ENCODE measurements at places on chromosomes 12 and 14.

GRCh38 chr12:107125833-107126232 lies 32.5 kb upstream of the CRY1 start:
- DNase-seq = no peak

GRCh38 chr12:117218149-117218548 lies 27.9 kb upstream of the FBXO21 start:
- no peak for DNase-seq

GRCh38 chr12:40614923-40615322 lies 77.3 kb upstream of the CNTN1 start:
- DNase-seq = no peak

DNA sequence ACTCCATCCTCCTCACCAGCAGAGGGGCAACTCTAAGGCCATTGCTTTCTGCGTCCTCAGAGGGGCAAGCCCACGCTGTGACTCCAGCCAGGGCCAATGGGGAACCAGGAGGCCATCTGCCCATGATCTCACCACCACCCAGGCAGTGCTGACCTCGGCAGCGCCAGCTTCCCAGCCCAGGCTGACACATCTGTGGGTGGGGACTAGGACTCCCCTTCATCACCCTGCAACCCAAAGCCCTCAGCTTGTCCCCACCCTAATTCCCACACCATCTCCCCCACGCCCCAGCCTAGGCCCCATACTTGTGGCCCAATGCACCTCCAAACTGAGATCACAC lies 58.6 kb downstream of the VWF start:
- no peak for DNase-seq

DNA sequence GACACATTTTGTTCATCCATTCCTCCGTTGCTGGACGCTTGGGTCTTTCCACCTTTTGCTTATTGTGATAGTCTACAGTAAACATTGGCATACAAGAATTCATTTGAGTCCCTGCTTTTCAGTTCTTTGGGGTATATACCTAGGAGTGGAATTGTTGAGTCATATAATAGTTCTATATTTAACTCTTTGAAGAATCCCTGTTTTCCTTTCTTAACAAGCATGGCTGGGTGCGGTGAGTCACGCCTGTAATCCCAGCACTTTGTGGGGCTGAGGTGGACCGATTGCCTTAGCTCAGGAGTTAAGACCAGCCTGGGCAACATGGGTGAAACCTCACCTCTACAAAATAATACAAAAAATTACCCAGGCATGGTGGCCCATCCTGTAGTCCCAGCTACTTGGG lies 75.4 kb downstream of the CCDC92 start:
- no peak for DNase-seq

- no peak for DNase-seq
These were observed 37.0 kb upstream of the PPM1H start for GRCh38 chr12:62971769-62972525.

- DNase-seq = no peak
These were observed 171.5 kb downstream of the ASCL1 start for GRCh38 chr12:103128862-103129501.

GRCh38 chr12:96177013-96177412 lies 17.2 kb upstream of the ELK3 start:
- no peak for DNase-seq

GRCh38 chr12:115149279-115149678 lies 465.3 kb upstream of the TBX3 start:
- no peak for DNase-seq

DNA sequence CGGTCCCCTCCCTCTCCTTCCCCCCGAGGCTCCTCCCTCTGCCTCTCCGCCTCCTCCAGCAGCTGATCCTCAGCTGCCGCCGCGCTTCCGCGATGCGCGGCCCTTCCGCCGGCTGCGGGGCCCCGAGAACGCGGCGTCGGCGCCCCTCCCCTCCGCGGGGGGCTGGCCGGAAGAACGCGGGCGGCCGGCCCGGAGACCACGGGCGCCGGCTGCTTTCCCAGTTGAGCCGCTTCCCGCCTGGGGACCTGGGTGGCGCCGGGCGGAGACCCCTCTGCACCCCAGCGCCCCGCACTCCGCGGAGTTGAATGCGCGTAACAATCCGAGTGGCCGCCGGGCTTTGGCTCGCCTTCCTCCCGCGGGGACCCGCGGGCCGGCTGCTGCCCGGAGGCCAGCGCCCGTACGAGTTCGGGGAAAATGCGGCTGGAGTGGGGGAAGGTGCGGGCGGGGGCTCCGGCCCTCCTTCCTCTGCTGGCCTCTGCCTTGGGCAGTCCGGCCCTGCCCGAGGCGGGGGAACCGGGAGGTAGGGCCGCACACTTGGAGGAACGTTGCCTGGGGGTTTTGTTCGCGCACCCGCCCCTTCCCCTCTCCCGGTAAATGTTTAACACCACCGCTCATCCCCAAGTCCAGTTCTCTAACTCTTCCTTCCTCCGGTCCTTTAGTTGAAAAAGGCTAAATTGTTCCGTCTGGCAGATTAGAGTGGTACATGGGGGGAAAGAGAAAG lies 393 bp upstream of the DCAF5 start:
- DNase-seq = peak; percentile 71

GRCh38 chr12:113285679-113286610 lies 49.0 kb downstream of the SLC8B1 start:
- no peak for DNase-seq

DNA sequence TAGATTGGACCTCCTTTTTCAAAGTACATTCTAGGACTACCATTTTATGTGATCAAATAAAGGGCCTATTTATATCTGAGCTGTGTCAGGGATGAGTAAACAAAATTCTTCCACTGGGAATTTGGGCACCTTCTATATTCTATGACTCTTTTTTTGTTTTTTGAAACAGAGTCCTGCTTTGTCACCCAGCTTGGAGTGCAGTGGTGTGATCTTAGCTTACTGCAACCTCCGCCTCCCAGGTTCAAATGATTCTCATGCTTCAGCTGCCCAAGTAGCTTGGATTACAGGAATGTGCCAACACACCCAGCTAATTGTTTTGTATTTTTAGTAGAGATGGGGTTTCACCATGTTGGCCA lies 64.8 kb downstream of the DRAM1 start:
- DNase-seq = no peak

- no peak for DNase-seq
These were observed 31.1 kb upstream of the TMEM132C start for GRCh38 chr12:128235635-128236417.

- no peak for DNase-seq
These were observed 771.2 kb downstream of the FSCB start for GRCh38 chr14:43735932-43736331.

- no peak for DNase-seq
These were observed 47.6 kb downstream of the PPP2R5C start for GRCh38 chr14:101808894-101809670.

GRCh38 chr14:100618763-100619320 lies 31.6 kb upstream of the BEGAIN start:
- no peak for DNase-seq

GRCh38 chr12:52837781-52838608 lies 3.9 kb upstream of the KRT79 start:
- DNase-seq = no peak

DNA sequence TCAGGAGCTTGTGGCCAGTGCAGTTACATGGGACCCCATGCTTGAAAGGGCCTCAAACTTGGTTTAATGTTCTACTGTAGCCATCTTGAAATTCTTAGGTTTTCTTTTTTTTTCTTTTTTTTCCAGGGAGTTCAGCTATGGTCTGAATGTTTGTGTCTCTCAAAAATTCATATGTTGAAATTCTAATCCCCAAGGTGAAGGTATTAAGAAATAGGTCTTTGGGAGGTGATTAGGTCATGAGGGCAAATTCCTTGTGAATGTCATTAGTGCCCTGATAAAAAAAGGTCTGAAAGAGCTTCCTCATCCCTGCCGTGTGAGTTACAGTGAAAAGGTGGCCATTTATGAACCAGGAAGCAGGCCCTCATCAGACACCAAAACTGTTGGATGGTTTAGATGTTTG lies 324.1 kb downstream of the C12orf75 start:
- no peak for DNase-seq

GRCh38 chr12:14655284-14655683 lies 41.1 kb downstream of the GUCY2C start:
- no peak for DNase-seq

DNA sequence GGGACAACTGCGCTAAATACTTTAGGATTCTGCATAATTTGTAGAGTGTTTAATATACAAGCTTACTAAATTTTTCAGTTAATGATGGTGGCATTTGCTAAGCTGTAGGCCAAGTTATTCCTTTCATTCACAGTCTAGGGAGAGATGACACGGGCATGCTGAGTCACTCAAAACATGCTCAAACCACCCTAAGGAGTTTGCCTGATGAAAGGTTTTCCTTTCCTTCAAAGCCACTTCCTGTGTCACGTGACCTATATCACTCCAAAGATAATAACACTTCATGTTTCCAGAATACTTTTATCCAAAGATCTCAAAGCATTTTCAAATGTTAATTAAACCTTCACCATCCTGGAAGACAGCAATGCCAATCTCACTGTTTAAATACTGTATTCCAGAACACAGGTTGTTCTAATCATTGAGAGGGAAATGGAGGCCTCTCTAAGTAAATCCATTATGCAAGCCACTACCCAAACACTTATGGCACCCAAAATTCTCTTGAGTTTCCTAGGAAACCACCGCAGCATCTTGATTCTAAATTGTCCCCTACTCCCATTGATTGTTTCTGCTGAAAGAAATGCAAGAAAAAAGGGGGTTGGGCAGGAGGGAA lies 207.0 kb upstream of the CDKN3 start:
- DNase-seq = no peak

- no peak for DNase-seq
These were observed 49.2 kb upstream of the EIF5 start for GRCh38 chr14:103284574-103285467.

- DNase-seq = no peak
These were observed 96.6 kb downstream of the NKX2-1 start for GRCh38 chr14:36423430-36423829.

DNA sequence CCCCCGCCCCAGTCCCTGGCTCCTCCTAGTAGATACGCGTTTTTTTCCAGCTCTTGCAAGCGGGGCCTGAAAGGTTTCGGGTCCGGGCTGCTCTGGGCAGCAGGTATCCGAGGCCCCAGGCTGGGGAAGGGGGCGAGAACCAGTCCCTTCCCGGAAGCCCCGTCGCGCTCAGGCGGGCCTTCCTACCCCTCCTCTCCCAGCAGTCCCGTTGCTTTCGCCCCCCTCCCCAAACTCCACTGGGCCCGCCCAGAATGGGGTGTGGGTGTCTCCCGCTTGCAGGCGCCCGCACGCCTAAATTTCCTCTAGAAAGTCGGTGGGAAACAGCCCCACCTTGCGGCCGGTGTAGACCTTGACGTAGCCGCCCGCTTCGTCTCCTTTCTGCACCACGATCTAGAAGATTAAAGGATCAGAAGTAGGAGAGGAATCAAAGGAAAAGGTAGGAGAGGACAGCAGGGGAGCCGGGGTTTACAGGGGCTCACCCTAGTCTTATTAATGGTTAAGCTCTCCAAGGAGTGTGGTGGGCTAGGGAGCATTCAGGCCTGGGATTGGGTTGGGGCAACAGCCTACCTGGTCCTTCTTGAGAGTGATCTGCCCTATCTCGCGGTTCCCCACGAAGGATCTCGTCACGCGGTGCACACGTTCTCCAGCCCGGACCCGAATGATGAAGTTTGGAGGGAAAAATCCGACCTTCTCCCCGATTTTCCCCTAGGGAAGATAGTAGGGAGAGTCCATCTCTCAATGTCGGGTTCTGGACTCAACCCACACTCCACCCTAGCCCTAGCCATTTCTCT lies 7.3 kb downstream of the STAC3 start:
- peak; percentile 52 for DNase-seq

GRCh38 chr12:112815589-112816321 lies 24.2 kb downstream of the RPH3A start:
- no peak for DNase-seq

DNA sequence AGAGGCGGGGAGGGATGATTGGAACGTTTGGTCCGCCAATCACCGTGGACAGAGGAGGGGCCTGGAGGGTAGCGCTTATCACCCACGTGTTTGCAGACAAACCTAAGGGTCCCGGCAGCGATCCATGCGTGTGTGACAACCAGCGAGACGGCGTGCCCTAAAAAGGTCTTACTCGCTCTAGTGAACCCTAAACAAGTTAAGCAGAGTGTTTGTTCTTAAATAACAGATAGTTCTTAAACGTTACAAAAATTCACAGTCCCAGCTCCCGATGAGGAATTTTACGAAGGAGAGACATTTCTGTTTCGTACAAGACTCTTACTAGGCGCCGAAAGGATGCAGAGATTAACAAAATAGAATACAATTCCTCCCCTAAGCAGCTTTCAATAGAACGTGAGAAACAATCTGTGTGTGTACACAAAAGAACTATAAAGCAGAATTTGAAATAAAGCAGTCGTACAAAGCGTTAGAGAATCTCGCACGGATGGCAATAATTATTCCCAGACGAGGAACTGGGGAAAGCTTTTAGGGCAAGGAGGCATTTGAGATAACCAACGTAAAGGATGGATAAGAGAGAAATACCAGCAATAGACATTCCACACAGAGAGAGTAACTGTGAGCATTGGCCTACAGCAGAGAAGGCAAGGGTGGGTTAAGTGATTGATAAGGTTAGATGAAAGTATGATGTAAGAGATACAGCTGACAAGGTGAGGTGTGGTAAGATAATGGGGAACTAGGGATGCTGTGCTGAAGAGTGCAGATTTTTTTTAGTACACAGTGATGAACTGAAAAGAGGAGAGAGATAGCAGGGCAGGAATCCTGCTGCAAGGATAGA lies 831 bp upstream of the RPS6KA5 start:
- no peak for DNase-seq

DNA sequence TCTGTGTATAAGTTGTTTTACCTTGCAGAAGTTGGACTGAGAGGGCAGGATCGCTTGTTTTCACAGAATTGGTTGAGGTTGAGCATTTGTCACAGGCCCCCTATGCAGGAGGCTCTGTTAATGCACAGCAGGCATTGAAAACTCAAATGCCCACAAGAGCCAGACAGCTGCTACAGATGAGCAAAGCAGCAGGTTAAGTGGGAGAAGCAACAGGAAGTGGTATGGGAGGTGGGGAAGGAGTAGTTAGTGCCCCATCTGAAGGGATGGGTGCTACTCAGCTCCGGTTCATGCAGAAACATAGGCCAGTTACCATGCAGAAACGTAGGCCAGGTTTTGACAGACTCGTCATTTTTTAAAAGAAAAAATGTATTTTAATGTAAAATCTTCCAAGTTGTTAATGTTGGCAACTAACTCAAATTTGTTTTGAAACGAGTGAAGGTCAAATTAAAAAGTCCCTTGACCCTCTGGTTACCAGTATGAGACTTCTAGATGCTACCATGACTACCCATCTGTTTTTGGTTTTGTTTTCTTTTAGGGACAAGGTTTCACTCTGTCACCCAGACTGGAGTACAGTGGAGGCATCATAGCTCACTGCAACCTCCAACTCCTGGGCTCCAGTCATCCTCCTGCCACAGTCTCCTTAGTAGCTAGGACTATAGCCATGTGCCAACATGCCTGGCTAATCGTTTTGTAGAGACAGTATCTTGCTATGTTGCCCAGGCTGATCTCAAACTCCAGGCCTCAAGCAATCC lies 84.7 kb upstream of the FRMD6 start:
- DNase-seq = no peak
